ENCODE measurements at places on chromosomes 6 and 20.

DNA sequence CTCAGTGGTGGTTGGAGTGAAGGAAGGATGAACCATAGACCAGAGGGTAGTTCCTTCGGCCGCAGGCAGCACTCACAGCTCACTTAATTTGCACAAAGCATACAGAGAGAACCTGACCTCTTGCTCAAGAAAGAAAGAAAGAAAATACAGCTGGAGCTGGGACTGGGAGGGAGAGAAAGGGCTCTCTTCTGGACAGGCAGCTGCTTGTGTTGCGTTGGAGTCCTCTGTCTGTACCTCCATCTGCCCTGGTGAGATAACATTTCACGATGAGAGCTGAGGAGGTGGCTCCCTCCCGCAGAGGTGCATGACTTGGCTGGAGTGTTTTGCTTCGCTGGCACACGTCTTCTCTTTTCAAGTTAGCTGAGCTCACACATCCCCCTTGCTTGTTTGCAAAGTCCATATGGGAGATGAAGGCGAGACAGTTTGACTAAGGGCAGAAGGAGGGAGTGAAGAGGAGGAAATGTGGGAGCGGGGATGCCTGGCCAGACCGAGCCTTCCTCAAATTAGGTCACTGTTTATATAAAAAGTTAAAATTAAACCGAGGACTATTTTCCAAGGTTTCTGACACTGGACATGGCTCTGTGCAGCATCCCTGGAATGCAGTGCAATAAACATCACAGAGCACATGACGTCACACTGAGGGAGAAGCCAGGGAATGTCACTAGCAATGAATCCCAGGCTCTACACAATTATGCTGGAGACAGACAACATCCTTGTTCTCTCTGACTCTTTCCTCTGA lies 359.4 kb downstream of the CD83 start:
- peak; percentile 98 for DNase-seq

- no peak for DNase-seq
Measured at GRCh38 chr20:61619751-61620150, 367.7 kb downstream of the CDH4 start.

DNA sequence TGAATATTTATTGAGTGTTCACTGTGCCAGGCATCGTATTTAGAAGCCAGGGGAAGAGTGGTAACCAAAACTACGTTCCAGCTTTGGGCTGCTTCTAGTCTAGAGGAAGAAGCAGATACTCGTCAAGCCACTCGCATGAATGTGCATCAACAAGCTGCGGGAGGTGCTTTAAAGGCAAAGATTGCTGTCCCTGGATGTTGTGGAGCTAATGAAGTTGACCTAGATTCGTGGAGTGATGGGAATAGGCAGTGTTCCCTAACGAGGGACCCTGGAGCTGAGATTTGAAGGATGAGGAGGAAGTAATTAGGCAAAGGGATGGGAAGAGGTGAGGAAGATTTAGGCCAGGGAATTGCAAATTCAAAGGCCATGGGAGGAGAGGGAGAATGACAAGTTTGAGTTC lies 118.9 kb downstream of the TMEM170B start:
- no peak for DNase-seq

DNA sequence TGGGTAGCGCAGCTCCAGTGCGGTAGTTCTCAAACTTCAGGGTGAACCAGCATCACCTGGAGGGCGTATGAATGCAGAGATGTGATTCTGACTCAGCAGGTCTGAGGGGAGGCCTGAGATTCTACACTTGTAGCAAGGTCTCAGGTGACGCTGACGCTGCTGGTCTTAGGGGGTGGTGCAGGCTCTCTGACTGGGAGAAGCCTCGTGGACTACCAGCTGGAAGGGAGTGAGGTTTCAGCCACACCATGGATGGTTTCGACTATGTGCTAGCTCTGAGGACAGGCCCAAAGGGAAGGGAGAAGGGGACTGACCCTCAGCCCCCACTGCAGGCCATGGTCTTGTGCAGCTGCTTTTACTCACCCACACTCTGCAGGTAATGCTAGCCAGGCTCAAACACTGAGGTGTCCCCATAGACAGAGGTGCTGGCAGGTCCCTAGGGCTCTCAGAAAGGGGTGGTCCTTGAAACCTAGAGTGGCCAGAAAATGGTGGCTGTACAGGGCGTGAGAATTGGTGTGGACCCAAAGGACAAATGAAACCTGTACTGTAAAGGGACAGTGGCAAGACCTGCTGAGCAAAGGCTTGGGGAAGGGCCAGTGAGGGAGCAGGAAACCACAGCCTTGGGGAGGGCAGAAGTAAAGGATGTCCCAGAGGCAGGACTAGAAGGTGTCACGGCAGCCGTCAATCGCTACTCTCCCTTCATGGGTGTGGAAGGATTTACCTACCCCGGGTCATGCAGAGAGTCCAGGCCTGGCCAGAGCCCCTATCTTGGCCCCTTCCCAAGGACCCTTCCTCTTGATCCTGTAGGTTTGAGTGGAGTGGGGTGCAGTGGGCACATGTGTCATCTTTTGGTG lies 52.7 kb downstream of the EBF4 start:
- DNase-seq = no peak

DNA sequence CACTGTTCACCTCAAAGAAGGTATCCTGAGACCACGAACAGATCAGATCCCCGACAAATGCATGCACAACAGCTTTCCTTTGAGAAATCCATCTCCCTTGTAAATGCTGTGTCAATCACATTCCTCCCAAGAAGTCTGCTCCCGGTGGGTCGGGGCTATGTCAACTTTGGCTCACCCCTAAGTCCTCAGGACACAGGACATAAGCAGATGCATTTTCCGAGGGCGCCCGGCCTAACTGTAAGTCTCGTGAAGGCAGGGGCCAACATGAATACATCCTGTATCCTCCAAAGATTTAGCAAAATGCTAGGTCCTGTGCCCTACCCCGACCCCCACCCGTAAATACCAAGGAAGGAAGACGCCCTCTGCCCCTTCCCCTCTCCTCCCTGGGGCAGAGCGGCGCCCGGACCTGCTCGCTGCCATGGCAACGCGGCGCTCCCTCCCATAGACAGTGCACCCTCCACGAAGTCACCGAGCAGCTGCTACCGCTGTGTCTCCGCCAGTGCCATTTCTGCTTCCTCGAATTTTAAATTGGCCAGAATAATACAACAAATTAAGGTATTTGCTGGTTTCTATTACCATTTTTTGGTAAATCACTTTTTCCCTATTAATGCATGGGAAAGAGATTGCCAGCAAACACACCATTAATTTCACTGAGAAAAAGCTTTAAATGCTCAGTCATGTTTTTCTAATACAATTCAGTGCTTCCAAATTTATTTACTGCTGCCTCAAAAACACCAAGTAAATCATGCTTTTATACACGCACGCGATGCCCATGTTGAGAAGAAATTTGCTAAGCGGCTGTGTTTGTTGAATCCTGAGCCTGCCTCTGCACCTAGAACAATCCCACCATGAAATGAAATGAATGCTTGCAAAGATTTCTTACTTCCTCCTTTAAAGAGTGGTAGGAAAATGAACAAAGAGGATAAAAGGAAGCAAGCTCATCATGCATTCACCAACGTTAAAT lies 100.6 kb downstream of the PCSK2 start:
- DNase-seq = no peak

GRCh38 chr6:157561414-157561790 lies 180.4 kb downstream of the ZDHHC14 start:
- no peak for DNase-seq
